ENCODE measurements at places on chromosomes 12 and 14.

DNA sequence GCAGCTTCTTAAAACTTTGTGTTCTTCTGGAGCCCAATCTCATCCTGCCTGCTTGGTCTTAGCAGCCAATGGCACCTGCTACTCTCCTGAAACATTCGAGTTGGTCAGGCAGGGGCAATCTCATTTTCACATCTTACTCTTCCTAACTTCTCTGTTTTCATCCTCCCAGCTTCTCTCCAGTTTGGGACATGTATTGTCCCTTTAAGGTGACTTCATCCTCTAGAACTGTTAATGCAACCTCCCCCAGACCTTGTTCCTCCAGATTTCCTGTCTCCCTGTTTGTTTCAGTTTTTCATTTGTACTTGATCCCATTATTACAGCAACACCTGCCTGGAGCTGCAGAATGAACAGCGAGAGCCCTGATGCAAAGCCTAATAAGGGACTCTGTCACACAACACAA, 31.3 kb downstream of the SERPINA11 start:
- DNase-seq, result no peak

DNA sequence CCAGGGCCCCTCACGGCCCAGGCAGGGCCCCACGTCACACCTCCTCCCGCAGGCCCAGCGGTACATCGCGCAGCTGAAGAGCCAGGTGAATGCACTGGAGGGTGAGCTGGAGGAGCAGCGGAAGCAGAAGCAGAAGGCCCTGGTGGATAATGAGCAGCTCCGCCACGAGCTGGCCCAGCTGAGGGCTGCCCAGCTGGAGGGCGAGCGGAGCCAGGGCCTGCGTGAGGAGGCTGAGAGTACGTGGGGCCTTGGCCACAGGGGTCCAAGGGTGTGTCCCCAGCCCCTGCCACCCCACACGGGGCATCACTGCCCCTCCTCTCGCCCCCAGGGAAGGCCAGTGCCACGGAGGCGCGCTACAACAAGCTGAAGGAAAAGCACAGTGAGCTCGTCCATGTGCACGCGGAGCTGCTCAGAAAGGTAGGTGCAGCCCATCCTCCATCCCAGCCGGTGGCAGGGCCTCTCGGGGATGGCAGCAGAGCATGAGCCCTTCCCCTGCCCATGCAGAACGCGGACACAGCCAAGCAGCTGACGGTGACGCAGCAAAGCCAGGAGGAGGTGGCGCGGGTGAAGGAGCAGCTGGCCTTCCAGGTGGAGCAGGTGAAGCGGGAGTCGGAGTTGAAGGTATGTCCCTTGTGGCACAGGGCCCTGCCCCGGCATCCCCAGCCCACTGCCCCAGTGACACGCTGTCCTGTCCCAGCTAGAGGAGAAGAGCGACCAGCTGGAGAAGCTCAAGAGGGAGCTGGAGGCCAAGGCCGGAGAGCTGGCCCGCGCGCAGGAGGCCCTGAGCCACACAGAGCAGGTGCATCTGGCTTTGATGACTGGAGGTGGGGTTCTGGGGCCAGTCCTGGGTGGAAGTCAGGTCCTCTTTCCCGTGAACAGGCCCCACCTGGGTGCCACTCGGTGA, 20.9 kb downstream of the HIP1R start:
- no peak for DNase-seq

- DNase-seq, result no peak
Observed at GRCh38 chr12:40168868-40169267, 55.9 kb upstream of the LRRK2 start.

- no peak for DNase-seq
Observed at GRCh38 chr12:104990950-104991349, 4.8 kb downstream of the NOPCHAP1 start.

- no peak for DNase-seq
Observed at GRCh38 chr14:54564071-54564867, 2.7 kb upstream of the SAMD4A start.

DNA sequence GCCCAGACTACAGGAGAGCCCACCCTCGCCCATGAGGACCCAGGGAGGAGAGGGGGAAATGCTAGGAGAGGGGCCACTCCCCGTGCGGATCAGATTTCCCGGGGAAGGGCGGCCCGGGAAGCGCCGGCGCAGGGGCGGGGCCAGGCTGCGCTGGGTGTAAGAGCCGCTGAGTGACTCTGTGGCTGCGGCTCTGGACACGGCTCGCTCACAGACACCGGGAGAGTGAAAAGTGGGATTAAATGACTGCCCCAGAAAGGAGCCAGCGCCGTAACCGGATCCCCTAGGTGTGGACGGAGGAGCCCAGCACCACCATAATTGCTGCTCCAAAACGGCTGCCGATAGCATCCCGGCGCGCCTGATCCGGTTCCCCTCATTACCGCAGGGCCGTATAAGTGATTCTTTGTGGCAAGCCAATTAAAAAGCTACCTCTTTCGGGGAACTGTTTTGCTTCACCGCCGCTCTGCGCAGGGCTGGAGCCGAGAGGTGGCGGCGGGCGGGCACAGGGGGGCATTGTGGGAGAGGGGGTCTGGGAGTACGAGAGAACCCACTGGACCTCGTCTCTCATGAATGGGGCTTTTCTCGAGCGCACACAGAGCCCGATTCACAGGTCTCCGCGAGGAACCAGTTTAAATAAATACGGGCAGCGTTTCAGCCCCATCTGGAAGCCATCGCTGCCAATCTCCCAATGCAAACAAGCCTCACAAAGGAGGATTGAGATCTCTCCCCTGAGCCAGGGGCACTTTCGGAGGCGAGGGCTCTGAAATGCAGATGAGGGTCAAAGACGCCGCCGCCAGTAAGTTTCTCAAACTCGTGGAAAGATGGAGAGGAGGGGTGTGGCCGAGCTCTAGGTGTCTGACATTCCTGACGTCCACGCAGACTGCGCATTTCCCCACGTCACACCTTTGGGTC, 2.5 kb downstream of the COL2A1 start:
- no peak for DNase-seq

- no peak for DNase-seq
Observed at GRCh38 chr14:52314595-52315354, 663 bp downstream of the PTGER2 start.

- DNase-seq, result no peak
Observed at GRCh38 chr12:107662484-107662883, 23.1 kb upstream of the PWP1 start.

GRCh38 chr12:127343940-127344339, 923.0 kb upstream of the TMEM132C start:
- DNase-seq, result no peak

GRCh38 chr12:40028296-40028695, 77.6 kb downstream of the SLC2A13 start:
- no peak for DNase-seq

GRCh38 chr12:64304571-64304970, 82.5 kb upstream of the KICS2 start:
- DNase-seq, result no peak

DNA sequence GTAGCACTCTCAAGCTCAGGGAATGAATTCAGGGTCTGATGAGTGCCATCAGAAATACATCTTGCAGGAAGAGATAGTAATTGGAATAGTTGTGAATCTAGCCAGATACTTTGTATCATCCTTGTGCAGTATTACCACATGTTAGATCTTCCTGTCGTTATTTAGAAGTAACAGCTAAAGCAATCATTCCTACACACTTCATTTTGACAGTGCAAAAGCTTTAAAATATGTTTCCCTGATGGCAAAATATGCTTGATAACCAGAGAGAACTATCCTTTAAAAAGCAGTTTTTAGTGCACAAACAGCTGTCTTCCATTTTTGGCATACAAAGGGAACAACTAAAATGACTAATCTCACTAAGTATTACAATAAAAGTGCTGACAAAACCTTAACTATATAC, 149.5 kb upstream of the SLC38A2 start:
- DNase-seq, result no peak

DNA sequence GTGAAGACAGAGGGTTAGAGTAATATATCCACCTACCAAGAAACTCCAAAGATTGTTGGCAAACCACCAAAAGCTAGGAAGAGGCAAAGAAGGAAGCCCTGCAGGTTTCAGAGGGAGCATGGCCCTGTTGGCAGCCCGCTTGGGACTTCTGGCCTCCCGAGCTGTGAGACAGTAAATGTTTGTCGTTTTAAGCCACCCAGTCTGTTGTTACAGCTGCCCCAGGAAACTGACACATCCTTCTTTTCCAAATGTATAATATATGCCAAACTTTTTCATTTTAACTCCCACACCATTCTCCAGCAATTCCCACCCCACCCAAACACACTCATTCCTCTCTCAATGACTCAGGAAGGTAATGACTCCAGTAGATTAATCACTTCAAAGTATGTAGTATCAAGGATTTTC, 74.0 kb downstream of the RPS29 start:
- DNase-seq, result no peak

DNA sequence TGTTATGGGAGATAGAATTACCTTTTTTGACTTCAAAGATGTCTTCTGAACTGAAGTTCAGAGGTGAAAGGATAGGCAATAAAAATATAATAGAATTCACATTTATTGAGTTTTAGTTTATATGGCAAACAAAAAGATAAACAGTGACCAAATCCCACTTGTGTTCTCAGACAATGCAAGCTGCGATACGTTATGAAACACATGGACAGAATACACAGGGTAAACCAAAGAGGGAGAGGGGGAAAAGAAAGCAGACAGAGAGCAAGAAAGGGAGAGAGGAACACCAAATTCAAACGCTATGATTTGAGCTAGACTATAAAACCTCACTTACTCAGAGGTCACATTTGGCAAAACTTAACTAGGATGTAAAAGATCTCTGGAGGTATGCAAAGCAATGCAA, 238.2 kb upstream of the FLRT2 start:
- no peak for DNase-seq

DNA sequence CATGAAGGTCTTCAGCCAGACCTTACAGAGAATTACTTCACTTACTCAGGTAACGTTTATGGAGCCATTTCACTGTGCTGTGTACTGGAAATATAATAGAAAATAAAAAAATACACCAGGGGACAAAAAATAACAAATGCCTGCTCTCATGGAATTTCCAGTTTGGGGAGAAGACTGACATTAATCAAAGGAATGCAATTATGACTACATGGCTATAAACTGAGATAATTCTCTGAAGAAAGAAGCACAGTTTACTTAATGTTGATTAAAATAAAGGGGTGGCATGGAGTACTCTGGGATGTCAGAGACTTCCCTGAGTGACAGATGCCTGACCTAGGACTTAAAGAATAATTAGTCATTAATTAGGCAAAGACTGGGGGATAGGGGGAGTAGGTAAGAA, 59.0 kb downstream of the DENND5B start:
- no peak for DNase-seq

DNA sequence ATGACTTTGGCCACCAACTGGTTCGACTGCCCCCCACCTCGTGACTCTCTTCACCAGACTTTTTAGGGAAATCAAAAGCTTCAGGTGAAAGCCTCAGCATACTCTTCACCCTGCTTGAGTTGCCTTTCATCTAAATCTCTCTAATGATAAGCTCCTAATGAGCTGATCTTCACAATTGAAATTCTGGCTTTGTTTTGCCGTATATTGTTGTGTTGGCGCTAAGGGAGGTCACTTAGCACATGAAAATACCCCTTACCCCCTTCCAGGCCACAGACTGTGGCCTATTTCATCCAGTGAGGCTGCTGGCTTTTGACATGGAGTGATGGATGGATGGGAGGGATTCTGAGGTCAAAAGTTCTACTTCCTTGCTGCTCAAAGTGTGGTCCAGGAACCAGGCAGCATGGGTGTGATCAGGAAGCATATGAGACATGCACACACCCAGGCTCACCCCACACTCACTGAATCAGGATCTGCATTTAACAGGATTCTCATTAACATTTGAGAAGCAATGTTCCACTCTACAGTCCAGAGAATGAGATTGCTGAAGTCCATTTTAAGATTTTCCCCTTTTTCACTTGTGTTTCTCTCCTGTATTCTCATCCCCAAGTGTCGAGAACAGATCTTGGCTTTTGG, 131.4 kb downstream of the DACT1 start:
- DNase-seq, result no peak

DNA sequence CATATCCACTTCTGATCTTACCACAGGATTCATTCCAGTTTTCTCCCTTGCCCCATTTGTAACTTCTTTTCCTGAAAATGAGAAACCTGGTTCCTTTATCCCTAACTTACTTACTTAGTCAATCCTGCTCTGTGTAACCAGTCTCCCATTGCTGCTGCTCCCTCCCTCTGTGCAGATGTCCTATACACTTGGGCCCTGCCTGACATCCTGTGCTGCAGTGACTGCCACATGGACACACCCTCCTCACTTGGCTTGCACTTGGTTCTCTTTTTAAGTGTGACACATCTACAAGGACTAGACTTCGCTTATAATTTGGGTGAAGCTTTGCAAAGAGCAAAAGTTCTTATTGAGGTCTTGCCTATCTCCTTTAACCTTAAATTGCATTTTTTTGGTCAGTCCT, 51.4 kb downstream of the FGD4 start:
- DNase-seq, result no peak

DNA sequence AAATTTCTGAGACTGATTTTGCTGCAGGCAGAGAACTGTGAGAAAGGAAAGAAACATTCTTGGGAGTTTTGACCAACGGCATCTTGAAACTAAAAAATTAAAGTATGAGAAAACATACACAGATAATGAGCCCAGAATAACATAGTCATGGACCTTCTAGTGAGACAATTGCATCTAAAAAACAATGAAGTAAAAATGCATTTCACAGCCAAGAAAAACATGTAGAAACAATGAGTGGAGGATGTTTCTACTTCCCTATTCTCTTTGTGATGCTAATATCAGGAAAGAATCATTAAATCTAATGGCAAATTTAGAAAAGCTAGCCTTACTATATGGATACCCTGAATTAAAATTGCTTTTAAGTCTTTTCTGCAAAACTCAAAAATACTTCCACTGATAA, 12.2 kb upstream of the PLEKHG7 start:
- DNase-seq, result no peak

GRCh38 chr12:64889434-64890216, 65.2 kb downstream of the TBC1D30 start:
- peak; percentile 88 for DNase-seq

DNA sequence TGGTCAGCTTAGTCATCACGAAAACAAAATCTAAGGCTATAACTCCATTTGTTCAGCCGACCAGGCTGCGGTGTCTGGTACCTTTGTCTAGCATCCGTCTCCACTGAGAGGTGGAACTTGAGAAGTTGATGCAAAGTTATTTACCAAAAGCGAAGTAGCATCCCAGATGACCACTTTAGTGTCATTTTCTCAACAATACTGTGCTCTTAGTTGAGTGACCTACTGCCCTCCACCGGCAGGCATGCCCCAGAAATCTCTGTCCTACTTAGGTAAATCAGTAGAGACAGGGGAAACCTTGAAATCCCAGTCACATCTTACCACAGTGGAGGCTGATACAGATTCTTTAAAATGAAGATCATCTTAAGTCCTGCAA, 1.3 kb upstream of the ST8SIA1 start:
- no peak for DNase-seq

GRCh38 chr14:76830556-76830955, 4.3 kb downstream of the LRRC74A start:
- no peak for DNase-seq

DNA sequence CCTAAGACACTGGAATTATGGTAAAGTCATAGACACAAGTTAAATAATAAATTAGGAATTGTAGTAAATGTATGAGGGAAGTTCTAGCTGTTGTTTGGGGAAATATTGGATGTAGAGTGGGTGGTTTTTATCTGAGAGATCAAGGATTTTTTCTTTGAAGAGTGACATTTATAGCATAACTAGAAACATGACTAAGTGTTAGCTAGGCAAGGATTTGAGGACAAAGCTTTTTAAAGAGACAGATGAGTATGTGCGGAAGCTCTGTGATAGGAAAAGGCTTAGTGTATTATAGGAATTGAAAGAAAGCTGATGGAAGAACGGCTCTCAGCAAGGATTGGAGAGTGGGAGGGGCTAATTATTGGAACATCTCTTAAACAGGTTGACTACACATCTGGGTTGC, 24.5 kb downstream of the PDZRN4 start:
- DNase-seq, result no peak

Data from LNCaP clone FGC (cell line).